Mesenteric fat pad (tissue), 1 donor: ENCODE measurements at places on chromosomes 16 and 17. TPM values are rescaled to one million over a fixed set of nuclear protein-coding genes. Genes with fewer than 3 reads are reported as not detected.

MSLN gene
- not detected for total RNA-seq

STX1B gene
- total RNA-seq = 1.5 TPM

PITPNM3 gene
- 1.1 TPM for total RNA-seq

NEUROD2 gene
- not detected for total RNA-seq

WNK4 gene
- total RNA-seq = not detected

UNC13D gene
- total RNA-seq = 12.8 TPM

PIRT gene
- total RNA-seq = not detected
